Small intestine (tissue), 16 donors: ENCODE measurements at places on chromosomes 12 and 14. TPM values are rescaled to one million over a fixed set of nuclear protein-coding genes. Genes with fewer than 3 reads are reported as not detected.

The KRT80 gene
- polyA plus RNA-seq: 0.89 TPM

The RNASE7 gene
- not detected for polyA plus RNA-seq

The RFX4 gene
- 0.03 TPM for polyA plus RNA-seq

The CAPRIN2 gene
- 6.0 TPM for polyA plus RNA-seq

The HOXC4 gene
- 0.54 TPM for polyA plus RNA-seq

The NPFF gene
- polyA plus RNA-seq: 0.12 TPM

The LYZ gene
- polyA plus RNA-seq: 69.6 TPM

The SAMD4A gene
- 3.5 TPM for polyA plus RNA-seq

The LMO3 gene
- 0.24 TPM for polyA plus RNA-seq

The BAZ2A gene
- 71.1 TPM for polyA plus RNA-seq

The CLEC4E gene
- polyA plus RNA-seq: 0.45 TPM

The SH2B3 gene
- 9.3 TPM for polyA plus RNA-seq

The FAM222A gene
- polyA plus RNA-seq: 3.4 TPM

The RASSF8 gene
- 6.0 TPM for polyA plus RNA-seq

The OR4L1 gene
- polyA plus RNA-seq: not detected

The SALL2 gene
- polyA plus RNA-seq: 1.6 TPM

The MEG3 gene
- polyA plus RNA-seq: 13.4 TPM

The MARCHF9 gene
- 29.2 TPM for polyA plus RNA-seq

The VDR gene
- polyA plus RNA-seq: 16.6 TPM

The C1R gene
- polyA plus RNA-seq: 14.1 TPM

The KRT6C gene
- polyA plus RNA-seq: not detected

The TRIP11 gene
- polyA plus RNA-seq: 3.5 TPM

The TMEM106C gene
- 211 TPM for polyA plus RNA-seq

The CLEC1B gene
- polyA plus RNA-seq: 0.09 TPM

The KRT85 gene
- not detected for polyA plus RNA-seq
